Dermis microvascular lymphatic vessel endothelial cell (primary cell): ENCODE measurements at places on chromosomes 12 and 14. TPM values are rescaled to one million over a fixed set of nuclear protein-coding genes. Genes with fewer than 3 reads are reported as not detected.

The KRT6C gene
- total RNA-seq = not detected in 2 replicates

The BCDIN3D gene
- total RNA-seq = 1.8 and 3.2 TPM in 2 replicates

The OVCH1 gene
- under 0.01 TPM in 1 of 2 replicates, not detected in the other for total RNA-seq

The GSC gene
- not detected in 2 replicates for total RNA-seq

The ACOT4 gene
- 0.13 and 0.26 TPM in 2 replicates for total RNA-seq

The CD163L1 gene
- 16.0 and 23.6 TPM in 2 replicates for total RNA-seq

The CNTN1 gene
- total RNA-seq = not detected in 2 replicates

The KRT80 gene
- 0.13 and 0.39 TPM in 2 replicates for total RNA-seq

The LYZ gene
- under 0.01 TPM in 1 of 2 replicates, not detected in the other for total RNA-seq

The CLEC4D gene
- not detected in 2 replicates for total RNA-seq

The NFYB gene
- 11.7 and 13.0 TPM in 2 replicates for total RNA-seq

The RPGRIP1 gene
- 0.39 and 0.76 TPM in 2 replicates for total RNA-seq
